ENCODE measurements at places on chromosomes 7 and 10. TPM values are rescaled to one million over a fixed set of nuclear protein-coding genes. Genes with fewer than 3 reads are reported as not detected.

PILRA gene
- 7.8 TPM for total RNA-seq

CRHR2 gene
- not detected for total RNA-seq

ELN gene
- total RNA-seq: 5.0 TPM

PRXL2A gene
- 95.8 TPM for total RNA-seq

TBXAS1 gene
- total RNA-seq: 9.7 TPM

CALML5 gene
- total RNA-seq: not detected

SEMA3A gene
- 4.5 TPM for total RNA-seq

CHST15 gene
- 4.8 TPM for total RNA-seq

FAM131B gene
- total RNA-seq: 0.43 TPM

PTF1A gene
- not detected for total RNA-seq

FAM25A gene
- not detected for total RNA-seq

AKR1C3 gene
- 110 TPM for total RNA-seq

FGL2 gene
- 60.2 TPM for total RNA-seq

CREB3L2 gene
- total RNA-seq: 40.6 TPM

DYNC1I1 gene
- 1.5 TPM for total RNA-seq

WDFY4 gene
- 2.1 TPM for total RNA-seq

OR2A42 gene
- total RNA-seq: 0.32 TPM

STOX1 gene
- total RNA-seq: 2.9 TPM

GNG11 gene
- 3.4 TPM for total RNA-seq

DNA sequence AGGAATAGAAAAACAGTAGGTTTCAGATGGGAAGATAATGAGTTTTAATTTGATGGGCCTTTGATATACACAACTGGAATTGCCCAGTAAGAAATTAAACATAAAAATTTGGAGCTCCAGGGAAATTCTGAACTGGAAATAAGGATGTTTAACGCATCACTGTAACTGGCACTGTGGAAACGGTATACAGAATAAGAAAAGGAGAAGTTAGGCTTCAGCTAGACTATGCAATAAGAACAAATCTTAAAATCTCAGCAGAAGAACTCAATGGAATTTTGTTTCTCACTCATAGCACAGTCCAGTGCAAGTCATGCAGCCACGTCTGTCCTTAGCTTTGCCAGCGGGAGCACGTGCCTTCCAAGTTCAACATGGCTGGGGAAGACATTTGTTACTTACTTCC, 52.9 kb upstream of the FGL2 start:
- no peak for DNase-seq

DNA sequence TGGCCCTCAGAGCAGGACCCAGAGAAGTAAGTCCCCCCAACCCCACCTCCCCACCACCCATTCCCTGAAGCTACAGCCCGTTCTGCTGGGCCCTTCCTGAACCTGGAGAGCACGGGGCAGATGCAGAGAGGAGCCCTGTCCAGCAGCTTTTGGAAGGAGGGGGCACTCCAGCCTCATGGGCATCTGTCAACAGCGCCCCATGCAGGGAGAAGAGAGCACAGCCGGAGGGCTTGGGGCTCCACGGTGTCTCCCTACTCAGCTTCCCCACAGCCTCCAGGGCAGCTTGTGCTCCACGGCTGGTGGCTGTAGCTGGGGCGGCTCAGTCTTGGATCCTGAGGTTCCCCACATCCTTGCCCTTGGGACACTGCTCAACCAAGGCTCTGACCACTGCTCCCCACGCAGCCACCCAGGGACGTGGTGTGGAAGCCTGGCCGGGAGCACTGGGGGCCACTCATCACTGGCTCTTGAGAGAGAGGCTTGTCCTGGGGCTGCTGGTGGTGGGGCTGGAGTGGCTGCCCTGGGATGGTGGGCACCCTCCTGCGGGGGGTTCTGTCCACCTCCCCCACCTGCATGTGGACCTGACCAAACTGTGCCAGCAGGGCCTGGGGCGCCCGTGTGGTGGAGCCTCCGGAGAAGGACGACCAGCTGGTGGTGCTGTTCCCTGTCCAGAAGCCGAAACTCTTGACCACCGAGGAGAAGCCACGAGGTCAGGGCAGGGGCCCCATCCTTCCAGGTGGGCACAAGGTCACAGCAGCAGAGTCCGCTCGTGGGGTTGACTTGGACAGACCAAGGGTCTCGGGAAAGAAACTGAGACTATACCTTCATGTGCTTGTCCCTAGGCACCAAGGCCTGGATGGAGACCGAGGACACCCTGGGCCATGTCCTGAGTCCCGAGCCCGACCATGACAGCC, 4.5 kb downstream of the PRAP1 start:
- DNase-seq: no peak

- DNase-seq: no peak
These were observed 756.0 kb downstream of the KCNMA1 start for GRCh38 chr10:76881477-76882220.

DNA sequence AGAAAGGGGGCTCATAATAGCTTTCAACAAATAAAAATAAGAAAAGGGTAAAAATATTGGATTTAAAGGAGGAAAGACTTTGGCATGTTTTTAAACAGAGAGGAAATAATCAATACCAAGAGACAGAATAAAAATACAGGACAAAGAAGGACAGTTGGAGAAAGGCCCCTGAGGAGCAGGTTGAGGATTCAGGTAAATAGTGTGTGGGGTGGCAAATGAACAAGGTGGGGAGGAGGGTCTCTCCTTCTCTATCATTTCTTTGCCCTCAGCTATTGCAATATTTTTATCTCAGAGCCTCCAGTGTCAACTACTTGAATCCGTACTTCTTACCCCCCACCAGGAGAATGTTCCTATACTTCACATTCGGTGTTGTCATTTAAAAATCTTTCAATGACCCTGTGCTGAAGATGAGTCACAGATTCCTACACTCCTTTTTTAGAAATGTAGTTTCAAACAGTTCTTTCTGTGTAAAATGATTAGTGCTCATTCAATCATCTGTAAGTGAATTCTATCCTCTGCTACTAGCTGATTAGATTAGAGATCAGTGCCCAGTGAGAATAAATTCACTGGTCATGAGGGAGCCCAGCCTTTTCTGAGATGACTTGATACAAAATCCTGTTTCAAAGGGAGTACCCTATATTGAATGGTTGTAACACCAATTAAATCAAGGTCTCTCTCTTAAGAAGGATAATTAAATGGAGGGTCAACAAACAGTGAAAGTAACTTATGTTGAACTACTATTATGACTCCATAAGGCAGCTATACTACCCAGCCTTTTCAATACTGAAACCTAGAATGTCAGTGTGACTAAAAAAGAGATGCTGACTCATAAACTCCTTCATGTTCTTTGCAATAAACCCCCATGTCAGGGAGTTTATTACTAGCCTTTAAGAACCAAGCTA, 50.4 kb upstream of the WNT16 start:
- no peak for DNase-seq

- no peak for DNase-seq
These were observed 214.0 kb upstream of the KLF14 start for GRCh38 chr7:130947792-130948580.

- DNase-seq: no peak
These were observed 481.1 kb downstream of the SEMA3D start for GRCh38 chr7:84705706-84706105.

- no peak for DNase-seq
These were observed 20.8 kb downstream of the FZD9 start for GRCh38 chr7:73454424-73454823.

GRCh38 chr10:44389150-44389549, 4.3 kb upstream of the CXCL12 start:
- DNase-seq: no peak

DNA sequence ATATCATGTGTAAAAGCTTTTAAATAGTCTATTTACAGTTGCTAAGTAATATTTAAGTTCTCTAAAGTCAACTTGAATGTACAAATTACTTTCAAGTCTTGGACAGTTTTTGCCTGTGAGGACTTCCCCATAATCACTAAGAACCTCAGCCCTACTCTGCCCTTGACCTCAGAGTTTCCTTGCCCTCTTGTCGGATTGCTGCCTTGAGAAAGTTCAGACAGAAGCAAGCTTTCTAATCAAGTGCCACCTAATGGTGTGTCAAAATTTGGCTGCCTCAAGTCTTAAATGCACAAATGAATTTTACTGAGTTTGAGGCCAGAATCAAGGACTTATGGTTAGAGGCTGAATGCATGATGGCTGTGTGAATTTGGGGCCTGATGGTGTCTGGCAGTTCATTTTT, 88.3 kb upstream of the KAT6B start:
- no peak for DNase-seq

- DNase-seq: no peak
These were observed 10.3 kb downstream of the FAM241B start for GRCh38 chr10:69640196-69640980.

- no peak for DNase-seq
These were observed 18.1 kb upstream of the ARHGAP22 start for GRCh38 chr10:48623009-48623408.

- DNase-seq: peak; percentile 84
These were observed 12.6 kb upstream of the CDH23 start for GRCh38 chr10:71383972-71384687.

DNA sequence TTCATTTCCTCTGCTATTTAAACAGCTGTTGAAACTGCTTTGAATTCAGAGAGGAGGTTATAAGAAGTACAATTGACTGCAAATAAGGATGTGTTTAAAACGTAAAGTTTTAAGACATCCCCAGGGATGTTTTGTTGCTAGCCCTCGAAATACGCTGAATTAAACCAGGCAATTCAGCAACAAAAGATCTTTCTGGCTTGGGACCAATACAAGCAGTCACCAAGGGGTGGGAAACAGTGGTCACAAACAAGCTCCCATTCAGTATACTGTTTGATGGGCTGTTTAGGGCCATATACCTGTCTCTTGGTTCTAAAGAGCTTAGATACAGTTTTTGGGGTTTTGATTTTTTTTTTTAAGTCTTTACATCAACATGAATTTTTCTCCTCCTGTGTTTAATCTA, 446.3 kb upstream of the POT1 start:
- DNase-seq: no peak

DNA sequence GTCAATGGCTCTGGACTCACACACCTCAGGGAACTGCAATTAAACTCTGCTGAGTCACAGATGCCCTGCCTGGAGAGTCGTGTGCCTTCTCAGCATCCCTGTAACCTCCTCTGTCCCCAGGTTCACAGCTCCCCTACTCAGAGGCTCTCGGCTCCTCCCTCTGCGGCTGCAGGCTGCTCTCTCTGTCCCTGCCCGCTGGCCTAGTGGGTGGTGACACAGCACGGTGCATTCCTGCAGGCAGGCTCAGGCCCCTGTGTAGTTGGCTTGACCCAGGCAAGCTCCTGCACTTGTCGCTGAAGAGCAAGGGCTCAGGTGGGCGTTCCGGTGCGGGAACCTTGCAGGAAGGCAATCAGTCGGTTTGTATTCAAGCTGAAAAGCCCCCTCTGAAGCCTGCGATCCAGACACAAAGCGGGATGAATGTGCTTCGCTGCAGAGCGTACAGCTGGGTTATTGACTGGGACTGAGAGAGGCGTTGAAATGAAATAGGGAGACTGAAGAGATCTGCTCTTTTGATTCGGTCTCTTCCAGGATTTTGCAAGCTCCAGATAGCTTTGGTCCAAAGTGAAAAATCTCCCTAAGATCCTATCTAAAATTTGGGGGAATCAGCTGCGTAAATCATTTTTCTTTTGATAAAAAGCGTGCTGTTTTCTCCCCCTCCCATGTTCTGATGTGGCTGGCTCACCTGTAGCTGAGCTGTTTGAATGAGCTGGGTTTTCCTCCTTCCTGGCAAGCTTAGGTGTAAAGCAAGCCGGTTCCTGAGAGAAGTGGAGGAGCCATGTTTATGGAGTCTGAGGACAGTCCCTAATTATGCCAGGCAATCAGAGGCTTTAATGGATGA, 208.7 kb upstream of the PHYHIPL start:
- DNase-seq: peak; percentile 36

- no peak for DNase-seq
These were observed 20.0 kb downstream of the PYROXD2 start for GRCh38 chr10:98394851-98395440.

DNA sequence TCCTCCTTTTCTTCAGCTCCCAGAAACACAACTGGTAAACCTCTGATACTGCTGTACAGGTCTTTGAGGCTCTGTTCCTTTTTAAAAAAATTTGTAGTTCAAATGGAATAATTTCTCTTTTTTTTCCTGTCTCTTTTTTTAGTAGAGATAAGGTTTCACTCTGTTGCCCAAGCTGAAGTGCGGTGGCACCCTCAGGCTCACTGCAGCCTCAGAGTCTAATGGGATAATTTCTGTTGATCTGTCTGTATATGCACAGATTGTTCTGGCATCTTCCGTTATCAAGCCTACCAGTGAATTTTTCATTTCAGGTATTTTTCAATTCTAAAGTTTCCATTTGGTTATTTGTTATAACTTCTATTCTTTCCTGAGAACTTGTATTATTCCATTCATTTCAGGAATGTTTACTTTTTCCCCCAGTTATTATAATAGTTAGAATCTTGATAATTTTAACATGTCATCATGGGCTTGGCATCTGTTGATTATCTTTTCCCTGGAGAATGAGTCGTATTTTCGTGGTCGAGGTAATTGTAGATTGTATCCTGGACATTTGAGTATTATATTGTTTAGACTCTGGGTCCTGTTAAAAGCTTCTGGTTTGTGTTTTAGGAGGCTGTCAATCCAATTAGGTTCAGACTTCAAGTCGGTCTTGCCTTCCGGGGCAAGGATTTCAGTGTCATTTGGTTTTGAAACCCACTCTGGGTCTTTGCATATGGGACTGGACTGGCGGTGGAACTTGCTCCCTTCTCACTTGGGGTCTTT, 24.5 kb downstream of the CRCP start:
- DNase-seq: no peak

DNA sequence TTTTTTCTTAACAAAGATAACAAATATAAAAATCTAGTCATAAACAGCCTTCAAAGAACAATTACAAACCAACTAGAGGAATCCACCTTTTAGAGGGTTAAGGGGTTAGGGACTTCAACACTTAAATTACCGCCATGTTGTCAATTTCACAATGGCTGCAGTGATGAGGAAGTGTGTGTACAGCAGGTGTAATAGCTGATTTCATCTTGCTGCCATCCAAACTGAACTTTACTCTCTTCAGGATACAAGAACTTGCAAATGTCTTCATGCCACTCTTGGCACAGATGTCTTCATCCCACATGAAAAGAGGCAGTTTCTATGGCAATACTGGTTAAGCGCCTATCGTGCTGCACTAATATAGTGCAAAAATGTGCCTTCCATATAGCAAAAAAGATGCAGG, 401.0 kb downstream of the PHF14 start:
- DNase-seq: no peak

DNA sequence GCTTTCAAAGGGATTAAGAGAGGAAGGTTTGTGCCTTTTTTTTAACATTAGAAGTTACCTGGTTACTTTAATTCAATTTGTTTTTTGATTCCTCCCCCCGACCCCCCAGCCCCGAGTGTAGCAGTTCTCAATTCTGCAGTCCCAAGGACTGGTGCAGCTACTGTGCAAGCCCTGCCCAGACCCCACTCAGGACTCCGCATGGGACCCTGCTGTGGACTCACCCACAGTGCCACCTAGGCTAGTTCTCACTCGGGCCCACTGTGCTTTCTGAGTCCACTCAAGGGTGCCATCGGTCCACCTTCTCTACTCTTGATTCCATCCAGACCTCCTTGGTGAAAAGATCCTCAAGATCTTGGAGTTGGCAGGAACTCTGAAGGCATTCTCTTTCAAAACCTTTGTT, 77.4 kb downstream of the VOPP1 start:
- DNase-seq: no peak

GRCh38 chr7:157097056-157097329, 41.7 kb upstream of the UBE3C start:
- no peak for DNase-seq
